ENCODE measurements at places on chromosomes 3 and 15. TPM values are rescaled to one million over a fixed set of nuclear protein-coding genes. Genes with fewer than 3 reads are reported as not detected.

The DISP2 gene
- 1.1 TPM for total RNA-seq

The ADGRG7 gene
- not detected for total RNA-seq

The LOXL1 gene
- total RNA-seq = 0.74 TPM

The PBRM1 gene
- total RNA-seq = 16.7 TPM

The RBM6 gene
- 27.8 TPM for total RNA-seq

The OXSR1 gene
- 29.8 TPM for total RNA-seq

The CCNB2 gene
- 93.0 TPM for total RNA-seq

The ADAMTS17 gene
- not detected for total RNA-seq

The CCDC71 gene
- 15.1 TPM for total RNA-seq

The DNAH12 gene
- 0.18 TPM for total RNA-seq

The CFAP100 gene
- total RNA-seq = not detected

The CHRD gene
- total RNA-seq = 0.21 TPM

The NMNAT3 gene
- 1.7 TPM for total RNA-seq

The CPB1 gene
- total RNA-seq = not detected

The GOLGA6A gene
- total RNA-seq = 0.32 TPM

The LRRC31 gene
- total RNA-seq = not detected

The GOLGA6B gene
- total RNA-seq = not detected

The ITPR1 gene
- total RNA-seq = 5.1 TPM

All from A549 treated with dexamethasone at 1 μM for 4 hours (cell line).